ENCODE measurements at places on chromosomes 5 and 9. TPM values are rescaled to one million over a fixed set of nuclear protein-coding genes. Genes with fewer than 3 reads are reported as not detected.

Gene RC3H2
- total RNA-seq, result 44.4 TPM

Gene C5orf58
- not detected for total RNA-seq

Gene SPINK4
- total RNA-seq, result not detected

Gene OGN
- total RNA-seq, result not detected

Gene OR1J2
- total RNA-seq, result not detected

- no peaks in the 10 kb centered on the region for H3K4me1 ChIP-seq
- no peak overlapping the region for H3K27ac ChIP-seq
- no peaks in the 10 kb centered on the region for H3K36me3 ChIP-seq
- DNase-seq, result no peak
- no peak overlapping the region for H3K4me3 ChIP-seq
These were observed 31.6 kb downstream of the TAF11L14 start for GRCh38 chr5:17665836-17666235.

GRCh38 chr9:33225319-33226147 is 14.4 kb upstream of the SPINK4 start:
- no peak overlapping the region for H3K4me3 ChIP-seq
- H3K36me3 ChIP-seq, result no peaks in the 10 kb centered on the region
- H3K27ac ChIP-seq, result no peak overlapping the region

DNA sequence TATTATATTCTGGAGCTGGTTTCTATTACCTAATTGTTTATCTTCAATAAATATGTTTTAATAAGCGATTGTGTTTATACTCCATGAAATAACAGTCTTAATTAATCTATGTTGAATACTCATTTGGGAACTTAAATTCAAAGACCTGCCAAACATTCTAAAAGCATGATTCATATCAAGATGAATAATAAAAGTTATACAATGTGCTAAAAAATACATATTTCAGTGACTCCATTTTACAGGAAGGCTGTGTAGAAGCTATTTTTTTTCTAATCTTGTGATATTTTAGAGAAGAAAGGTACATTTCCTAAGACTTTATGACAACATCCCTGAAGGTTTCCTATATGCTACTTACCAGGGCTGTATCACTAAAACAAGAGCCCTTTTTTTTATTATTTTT is 417.9 kb downstream of the NFIB start:
- no peaks in the 10 kb centered on the region for H3K27me3 ChIP-seq
- H3K36me3 ChIP-seq, result no peaks in the 10 kb centered on the region
- DNase-seq, result no peak
- no peak overlapping the region for H3K4me3 ChIP-seq

GRCh38 chr9:126395439-126396212 is 69.0 kb downstream of the MVB12B start:
- peak; percentile 31 for DNase-seq
- H3K27ac ChIP-seq, result no peak overlapping the region
- H3K36me3 ChIP-seq, result no peaks in the 10 kb centered on the region
- H3K4me1 ChIP-seq, result peaks cover 14% of the 10 kb centered on the region
- peaks cover 1% of the 10 kb centered on the region for H3K27me3 ChIP-seq
- no peak overlapping the region for H3K4me3 ChIP-seq

- peaks cover 15% of the 10 kb centered on the region for H3K27me3 ChIP-seq
- H3K27ac ChIP-seq, result no peak overlapping the region
These were observed 57.1 kb downstream of the MFAP3 start for GRCh38 chr5:154095904-154096303.

- H3K27ac ChIP-seq, result no peak overlapping the region
- no peak for DNase-seq
- H3K27me3 ChIP-seq, result no peaks in the 10 kb centered on the region
- H3K4me3 ChIP-seq, result no peak overlapping the region
- H3K36me3 ChIP-seq, result no peaks in the 10 kb centered on the region
- H3K4me1 ChIP-seq, result no peaks in the 10 kb centered on the region
These were observed 150.3 kb upstream of the GRIA1 start for GRCh38 chr5:153340139-153340538.

DNA sequence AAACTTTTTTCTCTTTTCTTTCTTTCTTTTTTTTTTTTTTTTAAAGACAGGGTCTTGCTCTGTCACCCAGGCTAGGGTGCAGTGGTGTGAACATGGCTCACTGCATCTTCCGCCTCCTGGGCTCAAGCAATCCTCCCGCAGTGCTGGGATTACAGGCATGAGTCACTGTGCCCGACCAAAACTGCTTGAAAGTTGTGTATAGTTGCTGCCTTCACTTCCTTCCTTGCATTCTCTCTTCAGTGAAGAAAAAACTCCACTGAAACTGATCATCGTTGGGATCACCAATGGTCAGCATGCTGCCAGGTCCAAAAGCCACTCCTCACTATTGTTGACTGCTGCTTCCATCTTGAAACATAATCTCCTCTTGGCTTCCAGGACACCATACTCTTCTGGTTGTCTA is 66.6 kb upstream of the CTNNA1 start:
- peaks cover 23% of the 10 kb centered on the region for H3K27me3 ChIP-seq
- DNase-seq, result peak; percentile 19
- H3K36me3 ChIP-seq, result no peaks in the 10 kb centered on the region
- H3K4me1 ChIP-seq, result peaks cover 13% of the 10 kb centered on the region

All from HFFc6 (cell line).